Placental epithelial cell (primary cell): ENCODE measurements at places on chromosomes 12 and 14. TPM values are rescaled to one million over a fixed set of nuclear protein-coding genes. Genes with fewer than 3 reads are reported as not detected.

The NPFF gene
- total RNA-seq, result not detected in 2 replicates

The ACACB gene
- 7.9 and 12.6 TPM in 2 replicates for total RNA-seq

The PLEKHH1 gene
- total RNA-seq, result 1.2 and 1.4 TPM in 2 replicates

The LHX5 gene
- total RNA-seq, result under 0.01 and 1.2 TPM in 2 replicates

The KCNJ8 gene
- total RNA-seq, result not detected in 2 replicates

The KLHDC1 gene
- 3.5 and 9.8 TPM in 2 replicates for total RNA-seq

The EDDM3A gene
- total RNA-seq, result not detected in 2 replicates

The STXBP6 gene
- total RNA-seq, result 199 and 218 TPM in 2 replicates

The KRT81 gene
- not detected in 2 replicates for total RNA-seq

The TMEM52B gene
- total RNA-seq, result 0.39 and 1.5 TPM in 2 replicates

The KERA gene
- total RNA-seq, result not detected in 2 replicates

The TEX22 gene
- total RNA-seq, result 0.39 and 0.54 TPM in 2 replicates

The GZMB gene
- not detected in 2 replicates for total RNA-seq

The VTI1B gene
- 49.2 and 55.0 TPM in 2 replicates for total RNA-seq

The PFDN5 gene
- 210 and 446 TPM in 2 replicates for total RNA-seq

The FLRT2 gene
- total RNA-seq, result 4.7 and 21.3 TPM in 2 replicates

The SLC11A2 gene
- total RNA-seq, result 32.6 and 37.0 TPM in 2 replicates

The PRKCH gene
- total RNA-seq, result 35.3 and 47.4 TPM in 2 replicates

The GARIN6 gene
- not detected in 2 replicates for total RNA-seq
